ENCODE measurements at places on chromosomes 3 and 15. TPM values are rescaled to one million over a fixed set of nuclear protein-coding genes. Genes with fewer than 3 reads are reported as not detected.

Gene TEX264
- polyA plus RNA-seq, result 21.7 TPM

Gene DISP2
- 1.4 TPM for polyA plus RNA-seq

Gene NDN
- 198 TPM for polyA plus RNA-seq

Gene C3orf70
- polyA plus RNA-seq, result 3.2 TPM

Gene CLDN16
- 0.13 TPM for polyA plus RNA-seq

Gene GCSAM
- 1.0 TPM for polyA plus RNA-seq

DNA sequence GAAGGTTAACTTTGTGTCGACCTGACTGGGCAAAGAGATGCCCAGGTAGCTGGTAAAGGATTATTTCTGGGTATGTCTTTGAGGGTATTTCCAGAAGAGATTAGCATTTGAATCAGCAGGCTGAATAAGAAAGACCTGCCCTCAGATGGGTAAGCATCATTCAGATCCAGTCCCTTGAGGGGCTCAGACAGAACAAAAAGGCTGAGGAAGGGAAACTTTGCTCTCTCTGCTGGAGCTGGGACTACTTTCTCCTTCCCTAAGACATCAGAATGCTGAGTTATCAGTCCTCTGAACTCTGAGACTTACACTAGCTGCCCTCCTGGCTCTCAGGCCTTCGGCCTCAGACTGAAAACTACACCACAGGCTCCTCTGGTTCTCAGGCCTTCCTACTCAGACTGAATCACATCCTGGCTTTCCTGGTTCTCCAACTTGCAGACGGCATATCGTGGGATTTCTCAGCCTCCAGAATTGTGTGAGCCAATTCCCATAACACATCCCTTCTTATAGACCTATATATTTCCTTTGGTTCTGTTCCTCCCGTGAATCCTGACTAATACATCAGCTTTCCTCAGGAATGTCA, 982.9 kb downstream of the TUSC7 start:
- DNase-seq, result no peak

DNA sequence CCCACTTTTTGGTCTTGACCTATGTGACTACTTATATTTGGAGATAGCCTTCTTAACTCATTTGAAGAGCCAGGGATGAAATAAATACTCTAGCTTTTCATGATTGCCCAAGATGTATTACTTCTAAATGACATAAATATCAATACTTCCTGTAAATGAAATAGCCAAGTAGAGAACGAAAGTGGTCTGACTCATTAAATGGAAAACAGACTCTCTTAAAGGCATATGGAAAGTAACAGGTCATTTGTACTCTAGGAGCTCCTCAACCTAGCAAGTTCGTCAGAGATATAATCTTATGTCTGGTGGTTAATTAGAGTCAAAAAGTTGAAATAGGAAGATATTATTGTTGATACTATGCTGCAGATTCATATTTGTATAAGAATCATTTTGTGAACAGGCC, 1105.4 kb downstream of the TUSC7 start:
- no peak for DNase-seq

DNA sequence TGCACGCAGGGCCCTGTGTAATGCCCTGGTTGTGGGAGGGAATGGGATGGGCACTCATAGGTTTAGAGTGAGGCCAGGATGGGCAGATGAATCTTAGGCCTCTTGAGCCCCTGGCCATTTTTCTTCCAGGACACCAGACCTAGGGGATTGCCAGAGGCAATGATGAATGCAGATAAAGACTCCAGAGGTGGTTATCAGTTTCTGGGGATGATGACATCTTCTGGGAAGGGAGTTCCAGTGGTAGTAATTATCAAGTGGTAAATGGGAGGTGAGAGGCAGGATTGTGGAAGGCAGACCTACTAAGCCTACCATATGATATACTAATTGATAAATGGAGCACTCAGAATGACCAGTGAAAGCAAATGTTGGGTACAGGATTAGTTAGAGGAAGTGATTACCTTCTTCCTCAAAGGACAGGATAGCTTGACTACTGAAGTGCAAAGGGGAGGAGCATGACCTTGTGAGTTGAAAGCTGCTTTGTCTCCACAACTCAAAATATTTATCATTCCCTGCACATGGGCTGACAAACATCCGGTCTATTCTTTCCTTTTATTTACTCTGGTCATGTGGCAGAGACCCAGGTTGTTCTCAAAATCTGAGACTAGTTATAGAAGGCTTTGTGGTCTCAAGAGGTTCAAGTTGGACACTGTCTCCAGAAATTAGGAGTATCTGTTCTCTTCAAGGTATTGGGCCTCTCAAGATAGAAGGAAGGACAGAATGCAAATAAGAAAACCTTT, 10.2 kb upstream of the MAPK6 start:
- DNase-seq, result no peak

- peak; percentile 73 for DNase-seq
These were observed 76.7 kb downstream of the BOC start for GRCh38 chr3:113287803-113288648.

GRCh38 chr3:195774917-195775316, 36.8 kb downstream of the MUC4 start:
- peak; percentile 13 for DNase-seq
